ENCODE measurements at places on chromosomes 1 and 21.

GRCh38 chr1:158930504-158930903, 848 bp upstream of the PYHIN1 start:
- DNase-seq, result no peak

- DNase-seq, result no peak
These were observed 131.4 kb downstream of the HS2ST1 start for GRCh38 chr1:87045761-87046304.

DNA sequence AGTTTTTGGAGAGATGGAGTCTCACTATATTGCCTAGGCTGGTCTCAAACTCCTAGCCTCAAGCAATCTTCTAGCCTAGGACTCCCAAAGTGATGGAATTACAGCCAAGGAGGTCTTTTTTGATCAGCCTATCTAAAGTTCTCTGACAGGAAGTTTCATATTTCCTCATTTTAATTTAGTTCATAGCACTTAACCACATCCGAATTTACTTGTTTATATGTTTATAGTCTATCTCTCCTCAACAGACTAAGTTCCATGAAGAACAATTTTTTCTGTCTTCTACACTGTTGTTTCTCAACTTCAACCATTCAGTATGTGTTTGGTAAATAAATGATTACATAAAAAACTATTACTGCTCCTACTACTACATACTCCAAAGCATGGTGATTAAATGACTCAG, 47.9 kb downstream of the GON4L start:
- DNase-seq, result no peak

DNA sequence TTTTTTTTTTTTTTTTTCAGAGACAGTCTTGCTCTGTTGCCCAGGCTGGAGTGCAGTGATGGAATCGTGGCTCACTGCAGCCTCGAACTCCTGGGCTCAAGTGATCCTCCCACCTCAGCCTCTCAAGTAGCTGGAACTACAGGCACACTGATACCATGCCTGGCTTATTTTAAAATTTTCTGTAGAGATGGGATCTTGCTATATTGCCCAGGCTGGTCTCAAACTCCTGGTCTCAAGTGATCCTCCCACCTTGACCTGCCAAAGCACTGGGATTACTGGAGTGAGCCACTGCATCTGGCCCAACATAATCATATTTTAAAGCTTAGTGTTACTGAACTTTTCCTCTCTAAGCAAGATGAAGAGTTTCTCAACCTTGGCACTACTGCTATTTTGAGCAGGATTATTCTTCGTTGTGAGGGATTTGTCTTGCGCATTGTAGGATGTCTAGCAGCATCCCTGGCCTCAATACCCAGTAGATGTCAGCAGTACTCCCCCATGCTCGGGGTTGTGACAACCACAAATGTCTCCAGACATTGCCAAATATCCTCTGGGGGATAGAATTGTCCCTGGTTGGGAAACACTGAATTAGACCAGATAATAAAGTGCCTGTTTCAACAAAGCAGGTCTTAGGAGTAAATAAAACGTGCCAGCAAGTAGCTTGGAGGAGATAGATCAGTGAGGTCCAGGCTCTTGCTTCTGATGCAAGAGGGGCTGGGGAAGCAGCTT, 15.1 kb upstream of the THRAP3 start:
- no peak for DNase-seq

DNA sequence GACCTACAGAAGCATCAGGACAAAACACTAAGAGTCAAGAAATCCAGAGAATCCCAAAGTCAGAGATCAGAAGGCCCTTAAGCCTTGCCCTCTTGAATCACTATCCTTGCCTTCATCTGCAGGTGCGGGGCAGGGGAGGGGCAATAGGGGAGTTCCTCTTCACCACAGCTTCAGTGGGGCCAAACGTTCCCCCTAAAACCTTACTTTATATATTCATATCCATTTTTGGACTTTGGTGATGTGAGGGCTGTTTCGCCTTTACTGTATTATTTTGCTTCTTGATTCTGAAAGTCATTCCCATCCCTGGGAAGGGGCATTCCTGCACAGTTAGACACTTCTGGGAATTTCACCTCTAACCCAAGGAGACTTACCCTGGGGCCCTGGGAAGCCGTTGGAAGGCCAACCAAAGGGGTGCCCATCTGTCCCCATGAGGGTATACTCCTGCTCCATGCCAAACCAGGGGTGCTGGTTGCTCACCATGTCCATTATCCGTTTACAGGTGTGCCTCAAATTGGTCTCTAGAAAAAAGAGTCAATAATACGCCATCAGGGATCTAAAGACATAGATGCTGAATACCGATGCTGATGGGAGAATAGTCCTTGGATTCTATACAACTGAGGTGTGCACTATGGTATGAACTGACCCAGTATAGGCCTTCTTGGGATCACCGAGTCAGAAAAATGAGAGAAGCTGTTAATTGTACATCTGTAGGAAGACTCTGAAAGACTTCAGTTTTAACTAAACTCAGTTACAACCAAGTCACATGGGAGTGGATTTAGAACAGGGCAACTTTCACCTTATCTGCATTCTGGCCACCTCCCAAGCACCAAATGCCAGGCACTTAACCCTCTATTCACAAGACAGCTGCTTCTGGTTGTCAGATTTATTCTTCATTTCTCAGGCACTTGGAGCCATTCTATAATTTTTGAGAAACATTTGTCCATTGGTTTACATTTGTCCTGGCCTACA, 5.4 kb downstream of the GLUL start:
- no peak for DNase-seq

DNA sequence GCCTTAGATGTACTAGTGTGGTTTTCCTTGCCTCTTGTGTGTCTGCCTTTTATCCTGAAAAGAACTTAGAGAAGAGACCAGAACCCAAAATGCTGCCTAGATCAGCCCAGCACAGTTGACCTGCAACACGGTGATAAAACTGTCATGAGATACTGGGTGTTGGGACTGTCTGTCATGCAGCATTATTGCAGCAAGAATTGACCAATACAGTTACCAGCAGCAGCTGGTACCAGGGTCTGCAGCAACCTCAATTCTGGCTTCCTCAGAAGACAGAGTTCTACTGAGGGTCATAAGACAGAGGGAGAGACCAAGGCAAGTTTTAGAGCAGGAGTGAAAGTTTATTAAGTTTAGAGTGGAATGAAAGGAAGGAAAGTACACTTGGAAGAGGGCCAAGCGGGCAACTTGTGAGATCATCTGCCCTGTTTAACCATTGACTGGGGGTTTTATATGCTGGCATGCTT, 182.0 kb downstream of the DYRK1A start:
- no peak for DNase-seq

- peak; percentile 89 for DNase-seq
These were observed 57.3 kb downstream of the NKAIN1 start for GRCh38 chr1:31182352-31182751.

DNA sequence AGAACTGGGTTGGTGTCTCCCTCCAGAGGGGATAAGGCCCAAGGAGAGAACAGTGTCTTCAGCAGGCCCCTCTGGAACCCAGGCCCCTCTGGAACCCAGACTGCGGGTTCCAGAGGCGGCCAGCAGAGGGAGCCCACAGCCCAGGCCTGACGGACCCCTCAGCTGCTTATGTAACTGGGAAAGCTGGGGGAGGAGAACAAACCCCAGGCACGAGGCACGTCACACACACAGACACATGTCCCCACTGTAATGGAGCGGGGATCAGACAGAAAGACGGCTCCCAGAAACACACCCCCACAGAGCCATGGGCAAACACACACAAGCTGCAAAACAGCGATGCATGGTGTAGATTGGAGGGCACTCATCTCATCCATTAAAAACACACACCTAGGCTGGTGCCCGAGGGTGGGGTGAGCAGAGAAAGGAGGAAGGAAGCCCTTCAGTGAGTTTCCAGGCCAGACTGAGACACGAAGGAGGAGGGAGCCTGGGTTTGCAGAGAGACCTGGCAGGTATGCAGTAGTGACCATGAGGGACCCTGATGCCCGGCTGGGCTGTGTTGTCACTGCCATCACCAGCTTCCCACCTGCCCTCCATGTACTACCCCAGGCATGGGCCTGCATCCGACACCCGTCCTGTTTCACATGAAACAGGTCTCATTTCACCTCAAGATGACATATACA, 2.8 kb upstream of the IGSF8 start:
- peak; percentile 15 for DNase-seq

DNA sequence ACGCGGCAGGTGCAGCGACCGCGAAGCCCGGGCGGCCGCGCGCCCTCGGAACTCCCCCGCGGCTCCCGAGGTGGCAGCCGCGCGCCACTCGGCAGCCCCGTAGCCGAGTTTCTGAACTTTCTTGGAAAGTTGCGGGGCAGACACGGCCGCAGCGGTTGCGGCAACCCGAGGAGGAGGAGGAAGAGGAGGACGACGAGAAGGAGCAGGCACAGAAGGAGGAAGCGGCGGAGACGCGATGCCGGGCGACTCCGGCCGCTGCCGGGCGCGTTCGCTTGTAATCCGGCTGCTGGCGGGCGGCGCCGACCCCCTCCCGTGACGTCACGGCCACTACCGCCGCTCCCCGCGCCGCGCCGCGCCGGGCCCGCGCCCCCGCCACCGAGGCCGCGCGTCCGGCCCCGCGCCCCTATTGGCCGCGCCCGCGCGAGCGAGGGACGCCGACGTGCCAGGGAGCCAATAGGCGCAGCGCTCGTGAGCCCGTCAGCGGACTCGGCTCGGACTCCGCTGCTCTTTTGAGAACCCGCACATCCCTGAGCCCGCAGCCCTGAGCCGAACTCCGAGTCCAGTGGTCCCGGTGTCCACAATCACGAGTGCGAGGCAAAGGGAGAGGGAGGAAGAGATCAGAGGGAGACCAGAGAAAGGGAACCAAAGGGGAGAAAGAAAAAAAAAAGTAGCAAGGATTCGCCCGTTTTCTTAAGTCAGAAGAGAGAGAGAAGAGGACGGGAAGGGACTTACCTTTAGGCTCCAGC, 736 bp upstream of the BARHL2 start:
- DNase-seq, result peak; percentile 61

- DNase-seq, result no peak
These were observed 2.2 kb upstream of the FRRS1 start for GRCh38 chr1:99768524-99769245.

DNA sequence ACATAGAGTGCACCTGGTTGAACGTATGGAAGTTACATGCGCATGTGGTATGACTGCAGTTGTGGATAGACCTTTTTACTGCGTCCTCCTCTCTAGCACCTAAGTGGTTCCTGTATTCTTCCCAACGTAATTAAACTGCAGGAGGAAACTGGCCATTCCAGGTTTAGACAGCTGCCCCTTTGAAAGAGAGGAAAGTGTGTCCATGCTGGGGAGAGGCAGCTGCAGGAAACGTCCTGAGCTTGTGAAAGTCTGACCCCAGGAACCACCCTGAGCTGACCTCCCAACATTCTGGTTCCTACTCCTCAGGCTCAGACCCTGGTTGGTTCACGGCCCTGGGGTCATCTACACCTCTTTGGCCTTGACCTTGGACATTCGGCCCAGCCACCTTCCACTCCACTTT, 309.3 kb downstream of the DISC1 start:
- DNase-seq, result no peak

GRCh38 chr1:209839875-209840546, 12.2 kb downstream of the UTP25 start:
- DNase-seq, result peak; percentile 32

DNA sequence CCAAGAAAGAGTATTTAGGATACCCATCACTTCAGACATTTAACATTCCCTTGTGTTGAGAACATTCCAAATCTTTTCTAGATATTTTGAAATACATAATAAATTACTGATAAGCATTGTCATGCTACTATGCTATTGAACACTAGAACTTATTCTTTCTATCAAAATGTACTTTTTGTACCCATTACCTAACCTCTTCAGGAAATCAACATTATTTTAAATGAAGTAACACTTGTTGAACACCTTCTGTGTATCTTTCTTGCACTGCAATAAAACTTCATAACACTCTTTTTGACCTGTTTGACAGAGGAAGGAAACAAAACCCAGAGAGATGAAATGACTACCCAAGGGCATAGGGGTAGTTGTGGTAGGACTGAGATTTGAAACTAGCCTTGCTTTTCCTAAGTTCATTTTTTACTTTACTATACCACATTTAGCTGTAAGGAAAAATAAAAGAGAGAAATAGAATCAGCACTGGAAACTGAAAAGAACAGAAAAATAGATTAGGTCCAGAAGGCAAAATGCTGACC, 99.4 kb downstream of the UCHL5 start:
- no peak for DNase-seq

GRCh38 chr1:87334351-87335174, 5.9 kb downstream of the LMO4 start:
- no peak for DNase-seq

GRCh38 chr1:31924839-31925238, 13.3 kb downstream of the PTP4A2 start:
- DNase-seq, result no peak

- no peak for DNase-seq
These were observed 872 bp downstream of the GPBP1L1 start for GRCh38 chr1:45685308-45686014.

DNA sequence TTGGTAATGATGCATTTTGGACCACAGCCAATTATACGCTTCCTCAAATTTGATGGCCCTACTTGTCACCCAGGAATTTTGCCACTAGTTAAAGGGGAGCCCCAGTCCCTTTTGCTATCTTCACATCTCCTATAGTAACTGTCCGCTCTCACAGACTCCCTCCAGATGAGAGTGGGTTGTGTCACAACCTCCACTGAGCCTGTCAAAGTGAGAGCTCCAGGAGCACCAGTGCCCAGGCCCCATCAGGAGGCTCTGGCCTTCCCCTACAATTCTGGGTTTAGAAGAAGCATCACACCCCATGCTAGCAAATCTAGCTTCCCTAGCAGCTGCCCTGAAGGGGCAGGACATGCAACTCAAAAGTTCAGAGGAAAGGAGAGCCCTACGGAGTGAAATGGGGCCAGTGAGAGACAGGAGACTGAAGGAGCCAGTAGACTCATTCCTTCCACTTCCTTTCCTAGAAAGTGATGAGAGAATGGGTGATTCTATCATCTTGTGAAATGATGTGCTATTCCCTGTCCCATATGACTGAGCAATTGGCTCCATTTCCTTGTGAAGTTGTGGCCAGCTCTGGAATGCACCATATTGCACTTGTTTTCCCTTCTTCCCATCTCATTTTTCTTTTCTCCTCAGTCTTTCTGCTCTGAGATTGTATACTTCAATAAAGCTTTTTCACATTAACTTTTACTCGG, 541.3 kb downstream of the DPYD start:
- DNase-seq, result no peak

DNA sequence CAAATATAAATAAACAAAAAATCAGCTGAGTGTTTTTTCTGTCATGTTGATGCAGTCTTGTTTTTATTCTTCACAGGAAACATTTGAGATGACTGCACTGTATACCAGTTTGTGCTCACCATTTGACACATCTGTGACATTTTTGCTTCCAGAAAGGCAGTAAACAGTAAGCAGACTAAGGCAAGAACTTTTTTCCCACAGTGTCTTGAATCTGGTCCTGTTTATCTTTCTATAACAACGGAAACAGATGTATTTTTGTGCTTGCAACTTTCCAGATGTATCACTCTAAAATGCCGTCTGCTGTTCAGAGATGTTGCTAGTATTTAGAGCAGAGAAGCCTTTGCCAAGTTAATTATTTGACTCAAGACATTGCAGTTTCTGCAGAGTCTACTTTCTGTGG, 105.5 kb downstream of the ZC3H11B start:
- no peak for DNase-seq

DNA sequence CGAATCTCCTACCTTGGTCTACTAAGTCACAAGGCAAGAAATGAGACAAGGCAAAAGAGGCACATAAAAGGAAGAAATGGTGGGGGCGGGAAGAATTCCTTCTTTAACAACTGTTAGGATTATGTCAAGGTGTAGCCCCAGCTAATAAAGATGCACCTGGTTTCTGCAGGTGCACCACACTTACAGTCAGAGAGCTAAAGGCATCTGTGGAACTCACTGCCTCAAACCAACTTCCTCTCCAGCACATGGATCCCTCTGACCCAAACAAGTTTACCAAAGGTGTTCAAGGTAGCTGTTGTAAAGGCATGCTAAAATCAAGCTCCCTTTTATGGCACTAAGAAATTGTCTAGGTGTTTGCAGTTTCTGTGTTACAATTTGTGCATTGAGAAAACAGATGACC, 38.1 kb downstream of the TGFBR3 start:
- DNase-seq, result no peak
